ENCODE measurements at places on chromosomes 6 and 20.

DNA sequence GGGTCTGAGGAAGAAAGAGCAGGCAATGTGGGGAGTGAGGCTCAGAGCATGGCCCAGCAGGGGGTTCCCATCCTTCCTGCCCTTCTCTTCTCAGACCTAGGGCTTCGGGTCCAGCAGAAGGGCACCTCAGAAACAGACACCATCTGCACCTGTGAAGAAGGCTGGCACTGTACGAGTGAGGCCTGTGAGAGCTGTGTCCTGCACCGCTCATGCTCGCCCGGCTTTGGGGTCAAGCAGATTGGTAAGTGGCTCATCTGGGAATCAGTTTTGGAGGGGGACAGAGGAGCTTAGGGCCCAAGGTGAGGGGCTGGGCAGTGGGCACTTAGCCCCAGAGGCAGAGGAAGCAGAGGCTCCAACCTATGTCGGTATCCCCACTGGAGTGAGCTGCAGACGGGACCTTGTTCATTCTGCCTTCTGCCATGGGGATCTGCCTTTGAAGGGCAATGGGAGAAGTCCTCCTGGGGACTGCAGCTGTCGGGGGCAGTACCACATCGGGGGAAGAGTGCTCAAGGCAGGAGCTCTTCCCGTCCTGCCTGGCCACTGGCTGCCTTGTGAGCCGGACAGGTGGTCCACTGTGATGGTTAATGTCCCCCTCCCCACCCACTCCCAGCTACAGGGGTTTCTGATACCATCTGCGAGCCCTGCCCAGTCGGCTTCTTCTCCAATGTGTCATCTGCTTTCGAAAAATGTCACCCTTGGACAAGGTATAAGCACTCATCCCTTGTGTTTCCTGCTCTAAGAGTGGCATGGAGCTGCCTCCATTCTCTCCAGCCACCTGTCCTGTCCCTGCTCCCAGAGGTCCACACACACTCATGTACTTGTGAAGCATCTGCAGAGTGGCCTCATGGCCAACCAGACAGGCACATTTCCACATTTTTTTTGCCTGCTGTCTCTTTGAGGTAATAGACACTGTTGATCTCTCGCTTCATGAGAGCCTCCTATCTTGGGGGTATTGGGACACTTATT lies 4.7 kb downstream of the CD40 start:
- DNase-seq, result no peak

DNA sequence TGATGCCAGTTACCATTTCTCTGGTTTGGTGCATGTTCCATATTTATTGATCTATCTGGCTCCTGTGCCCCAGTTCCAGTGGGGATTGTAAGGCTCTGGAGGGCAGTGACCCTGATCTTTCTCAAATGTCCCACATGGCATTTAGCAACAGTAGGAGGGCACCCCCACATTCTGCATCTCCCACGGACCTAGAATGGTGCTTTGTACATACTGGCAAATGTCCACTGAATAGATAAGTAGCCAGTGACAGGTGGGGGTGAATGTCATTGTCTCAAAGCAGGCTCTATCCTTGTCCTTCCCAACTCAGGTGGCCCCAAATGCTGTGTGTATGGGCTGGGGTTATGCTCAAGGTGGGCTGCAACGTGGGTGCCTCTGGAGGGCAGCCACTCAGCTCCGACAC lies 84.2 kb downstream of the TMEM242 start:
- no peak for DNase-seq

DNA sequence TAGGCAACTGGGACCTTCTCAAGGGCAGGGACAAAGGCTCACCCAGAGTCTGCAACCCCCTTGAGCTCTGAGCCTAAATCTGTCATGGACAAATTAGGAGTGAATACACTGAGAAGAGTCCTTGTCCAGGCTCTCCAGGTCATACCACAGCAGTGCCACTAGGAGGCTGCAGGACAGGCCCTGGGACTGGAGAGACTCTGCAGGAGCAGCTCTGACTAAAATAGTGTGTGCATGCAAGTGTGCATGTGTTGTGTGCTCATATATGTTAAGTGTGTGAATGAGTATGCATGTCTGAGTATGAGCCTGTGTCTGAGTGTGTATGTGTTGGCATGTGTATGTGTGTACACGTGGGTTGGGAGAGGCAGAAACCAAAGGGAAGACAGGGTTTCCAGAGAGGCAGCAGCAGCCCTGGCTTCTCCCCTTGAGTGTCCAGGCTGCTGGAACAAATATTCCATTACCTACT lies 27.1 kb downstream of the MRPL14 start:
- DNase-seq, result no peak

DNA sequence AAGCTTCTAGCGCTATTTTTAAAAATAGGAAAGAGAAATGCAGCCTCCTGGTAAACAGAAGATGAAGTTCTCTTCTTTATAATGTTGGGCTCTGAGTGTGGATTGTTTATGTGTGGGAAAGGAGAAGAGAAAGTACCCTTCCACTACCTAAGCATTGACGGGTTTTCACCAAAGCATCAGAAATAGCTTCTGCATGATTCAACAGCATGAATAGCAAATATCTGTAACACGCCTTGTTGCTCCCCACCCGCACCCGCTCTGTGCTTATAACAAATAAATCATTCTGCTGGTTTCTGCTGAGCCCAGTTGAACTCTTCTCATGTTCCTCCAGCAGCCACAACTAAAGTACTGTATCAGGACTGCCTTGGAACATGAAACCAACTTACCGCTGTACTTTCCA lies 20.7 kb downstream of the TXLNB start:
- no peak for DNase-seq

DNA sequence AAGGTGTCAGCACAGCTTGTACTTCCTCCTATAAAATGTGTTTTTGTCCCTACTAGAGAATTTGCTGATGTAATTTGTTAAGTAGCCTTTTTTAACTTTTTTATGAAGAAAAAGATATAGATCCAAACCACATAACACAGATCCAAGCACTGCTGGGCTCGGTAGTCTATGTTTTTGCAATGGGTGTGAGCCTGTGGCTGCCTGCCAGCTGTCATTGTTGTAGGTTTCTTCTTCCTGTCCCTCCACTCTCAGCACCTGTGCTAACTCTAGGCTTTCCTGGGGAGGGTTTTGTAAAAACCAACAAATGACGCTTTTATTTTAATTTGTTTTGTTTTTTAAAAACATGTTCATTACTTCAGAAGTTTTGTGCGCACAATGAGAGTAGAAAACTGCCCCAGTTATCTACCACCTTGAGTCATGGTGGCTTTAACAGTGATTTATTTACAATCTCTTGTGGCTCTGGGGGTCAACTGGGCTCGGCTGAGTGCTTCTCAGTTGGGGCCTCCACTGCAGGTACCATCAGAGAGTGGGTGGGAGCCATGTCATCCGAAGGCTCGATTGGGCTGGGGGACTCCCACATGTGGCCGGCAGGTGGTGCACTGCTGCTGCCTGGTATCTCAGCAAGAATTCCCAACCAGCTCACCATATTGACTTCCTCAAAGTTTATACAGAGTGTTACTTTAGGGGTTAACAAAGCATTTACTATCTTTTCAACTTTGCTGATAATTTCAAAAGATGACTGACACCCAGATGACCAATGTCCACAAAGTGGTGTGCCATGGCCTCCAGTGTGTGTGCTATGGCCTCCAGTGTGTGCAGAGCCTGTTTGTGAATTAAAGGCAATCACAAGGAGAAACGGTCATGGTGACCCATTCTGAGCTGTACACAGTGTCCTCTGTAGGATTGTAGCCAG lies 3.0 kb upstream of the CCR6 start:
- DNase-seq, result no peak

DNA sequence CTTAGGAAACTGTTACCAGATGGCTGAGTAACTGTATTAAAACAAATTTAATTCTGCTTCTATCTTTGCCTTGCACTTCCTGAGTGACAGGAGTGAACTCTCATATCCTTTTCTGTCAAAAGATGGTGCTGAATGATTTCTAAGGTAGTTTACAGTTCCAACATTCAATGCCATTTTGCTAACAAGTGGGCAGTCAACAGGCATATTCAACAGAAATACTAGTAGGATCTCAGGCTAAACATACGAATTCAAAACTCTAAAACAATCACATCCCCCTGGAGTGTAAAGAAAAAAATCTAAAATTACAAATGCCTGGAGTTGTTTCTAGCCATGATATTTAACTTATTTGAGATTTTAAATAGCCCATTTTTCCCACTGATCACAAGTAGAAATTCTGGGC lies 6.7 kb downstream of the PSMB9 start:
- no peak for DNase-seq
